ENCODE measurements at places on chromosomes 2 and 18.

DNA sequence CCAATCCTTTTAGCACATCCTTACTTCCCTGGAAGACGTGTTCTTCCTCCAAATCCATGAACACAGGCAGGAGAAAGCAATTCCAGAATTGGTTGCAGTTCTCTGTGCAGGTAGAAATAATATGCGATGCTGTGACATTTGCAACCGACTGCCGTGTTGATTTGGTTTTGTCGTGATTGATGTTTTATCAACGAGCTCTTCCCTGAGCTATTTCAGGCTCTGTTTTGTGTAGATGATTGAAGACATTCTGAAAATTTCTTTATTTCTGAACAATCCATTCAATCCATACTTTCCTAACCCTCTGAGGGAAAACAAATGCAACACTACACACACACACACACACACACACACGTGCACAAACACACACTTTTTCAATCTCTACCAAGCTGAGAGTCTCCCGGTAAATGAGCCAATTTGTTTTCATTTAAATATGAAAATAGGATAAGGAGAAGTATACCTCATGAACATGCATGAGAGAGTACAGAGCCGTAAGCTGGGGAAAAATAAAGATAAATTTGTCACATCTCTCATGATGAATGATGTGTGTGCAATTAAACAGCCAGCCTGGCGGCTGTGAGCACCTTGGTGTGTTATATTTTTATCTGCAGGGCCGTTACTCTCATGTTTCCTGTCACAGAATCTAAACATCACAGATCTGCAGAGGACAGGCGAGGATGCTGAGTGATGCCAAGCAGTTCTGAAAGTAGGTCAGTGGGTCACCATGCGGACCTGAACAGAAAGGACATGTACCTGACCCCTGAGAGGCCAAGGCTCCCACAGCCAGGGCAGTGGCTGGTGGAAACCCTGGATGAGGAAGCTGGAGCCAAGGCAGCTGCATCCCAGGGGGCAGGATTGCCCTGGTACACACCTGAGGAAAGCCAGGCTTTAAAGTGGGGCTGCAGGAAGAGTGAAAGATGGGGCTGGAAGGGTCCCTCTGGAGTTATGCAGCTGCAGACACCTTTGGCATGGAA is 64.8 kb downstream of the PDCL3 start:
- no peak for DNase-seq

- DNase-seq = no peak
Observed at GRCh38 chr18:70620837-70621612, 332.2 kb downstream of the SOCS6 start.

GRCh38 chr2:235990344-235990743 is 177.8 kb downstream of the GBX2 start:
- no peak for DNase-seq

- no peak for DNase-seq
Observed at GRCh38 chr2:210460322-210461227, 16.0 kb downstream of the LANCL1 start.

DNA sequence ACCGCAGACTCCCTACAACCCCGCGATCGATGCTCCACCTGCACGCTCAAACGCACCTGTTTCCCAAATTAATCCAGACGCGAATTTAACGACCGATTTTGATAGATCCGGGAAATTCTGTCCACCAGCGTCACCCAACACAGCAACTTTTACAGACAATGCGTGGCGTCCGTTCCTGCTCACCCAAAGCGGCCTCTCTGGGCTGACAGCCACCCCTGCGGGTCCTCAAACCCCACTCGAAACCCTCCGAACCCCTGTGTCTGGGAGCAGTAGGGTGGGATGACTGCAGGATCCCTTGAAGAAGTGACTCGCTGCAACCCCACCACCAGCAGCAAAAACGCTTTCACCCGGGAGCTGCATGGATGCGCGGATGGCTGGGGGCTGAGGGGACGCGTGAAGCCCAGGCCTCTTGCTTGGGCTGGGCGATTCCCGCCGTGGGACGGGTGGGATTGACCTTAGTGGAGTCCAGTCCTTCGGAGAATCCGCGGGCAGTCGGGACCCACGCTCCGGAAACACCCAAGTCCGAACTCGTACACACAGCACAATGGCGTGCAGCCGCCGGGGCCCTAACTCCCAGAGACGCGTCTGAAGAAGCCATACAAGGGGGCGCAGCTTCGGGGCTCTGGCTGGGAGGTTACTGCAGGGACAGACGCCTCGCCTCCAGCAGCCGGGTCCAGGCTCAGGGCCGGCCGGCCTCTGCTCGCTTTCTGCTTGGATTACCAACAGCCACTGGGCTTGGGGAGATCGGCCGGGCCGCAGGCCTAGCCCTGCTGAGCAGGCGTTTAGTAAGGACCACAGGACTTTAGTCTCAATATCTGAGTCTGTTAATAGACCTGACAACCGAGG is 31.1 kb upstream of the ATP6V1B1 start:
- no peak for DNase-seq
